ENCODE measurements at places on chromosomes 16 and 17.
A peak's percentile ranks its signal among the peaks of the same experiment; 100 is the strongest.

GRCh38 chr16:1351582-1352362, at the start of the genes GNPTG and TSR3:
Gene GNPTG, plus strand, starts transcription at chr16:1351931. Its CDS starts 35 bp downstream, at chr16:1351966.
Gene TSR3, minus strand, starts transcription at chr16:1351878. Its CDS starts 74 bp downstream, at chr16:1351804.
- peak; percentile 87 for DNase-seq

DNA sequence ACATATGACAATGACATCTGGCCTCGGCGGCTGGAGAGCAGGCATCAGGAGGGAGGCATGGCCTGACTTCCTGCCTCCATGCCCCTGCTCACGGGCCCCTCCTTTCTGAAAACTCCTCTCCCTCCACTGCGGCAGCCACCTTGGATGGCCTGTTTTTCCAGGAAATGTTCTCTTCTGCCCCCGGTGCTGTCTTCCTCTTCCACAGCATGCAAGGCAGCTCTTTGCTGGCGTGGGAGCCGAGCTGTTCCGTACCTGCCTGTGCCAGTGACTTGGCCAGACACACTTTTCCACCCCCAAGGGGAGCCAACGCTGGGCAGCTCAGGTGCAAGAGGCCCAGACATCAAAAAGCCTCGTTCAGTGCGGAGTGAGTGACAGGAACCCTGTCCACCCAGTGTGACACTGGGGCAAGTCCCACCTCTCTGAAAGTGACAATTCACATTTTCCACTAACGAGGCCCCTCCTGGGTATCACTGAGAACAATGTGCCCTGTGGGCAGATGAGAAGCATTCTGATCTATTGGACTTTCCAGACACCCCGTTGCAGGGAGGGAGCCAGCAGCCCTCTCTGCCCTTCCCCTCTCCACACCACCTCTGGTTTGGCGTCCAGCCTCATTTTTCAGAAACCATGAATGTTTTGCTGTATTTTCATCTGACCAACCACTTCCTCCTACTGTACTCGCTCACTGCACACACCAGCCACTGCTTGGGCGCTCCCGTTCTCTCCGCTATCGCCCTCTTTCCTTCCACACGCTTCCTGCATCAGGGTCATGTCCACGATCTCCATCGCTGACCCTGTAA, 31.2 kb downstream of the NSMCE1 start:
- DNase-seq = peak; percentile 90

DNA sequence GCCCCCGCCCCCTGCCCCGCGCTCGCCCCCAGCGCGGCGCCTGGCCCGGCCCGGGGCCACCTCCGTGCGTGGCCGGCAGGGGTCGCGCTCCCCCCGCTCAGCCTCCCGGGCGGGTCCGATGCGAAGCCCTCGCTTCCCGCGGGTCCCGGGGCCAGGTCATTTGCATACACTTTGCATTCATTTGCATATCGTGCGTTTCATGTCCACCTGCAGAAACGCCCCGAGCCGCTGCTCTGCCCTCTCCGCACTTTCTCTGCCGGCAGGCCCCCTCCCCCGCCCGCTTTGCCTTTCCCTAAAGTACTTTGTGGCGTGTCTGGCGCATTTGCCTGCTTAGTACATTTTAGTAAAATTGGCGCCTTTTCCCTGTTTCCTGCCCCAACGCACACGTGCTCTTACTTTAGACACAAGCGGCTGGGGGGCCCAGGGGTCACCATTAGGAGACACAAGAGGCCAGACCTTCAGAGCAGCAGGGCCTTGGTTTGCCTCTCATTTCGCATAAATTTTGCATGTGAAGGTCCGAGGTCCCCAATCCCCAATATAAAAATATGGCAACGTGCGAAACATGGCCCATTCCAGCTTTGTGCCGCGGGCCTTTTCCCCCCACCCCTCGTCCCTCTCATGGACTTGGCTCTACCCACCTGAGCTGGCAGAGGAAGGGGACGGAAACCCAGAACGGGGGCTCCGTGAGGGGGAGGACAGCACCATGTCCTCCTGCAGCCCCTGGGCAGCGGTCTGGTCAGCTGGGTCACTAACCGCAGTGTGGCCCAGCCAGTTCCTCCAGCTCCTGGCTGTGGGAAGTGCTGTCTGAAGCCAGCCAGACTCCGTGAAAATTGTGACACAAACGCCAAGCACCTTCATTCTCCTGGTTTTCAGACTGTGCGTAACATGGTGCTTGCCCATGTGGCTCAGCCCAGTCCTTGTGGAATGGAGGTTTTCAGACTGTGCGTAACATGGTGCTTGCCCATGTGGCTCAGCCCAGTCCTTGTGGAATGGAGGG, 34.8 kb downstream of the CBFA2T3 start:
- peak; percentile 74 for DNase-seq

- no peak for DNase-seq
Measured at GRCh38 chr17:39870776-39871175, 2.8 kb downstream of the ZPBP2 start.

DNA sequence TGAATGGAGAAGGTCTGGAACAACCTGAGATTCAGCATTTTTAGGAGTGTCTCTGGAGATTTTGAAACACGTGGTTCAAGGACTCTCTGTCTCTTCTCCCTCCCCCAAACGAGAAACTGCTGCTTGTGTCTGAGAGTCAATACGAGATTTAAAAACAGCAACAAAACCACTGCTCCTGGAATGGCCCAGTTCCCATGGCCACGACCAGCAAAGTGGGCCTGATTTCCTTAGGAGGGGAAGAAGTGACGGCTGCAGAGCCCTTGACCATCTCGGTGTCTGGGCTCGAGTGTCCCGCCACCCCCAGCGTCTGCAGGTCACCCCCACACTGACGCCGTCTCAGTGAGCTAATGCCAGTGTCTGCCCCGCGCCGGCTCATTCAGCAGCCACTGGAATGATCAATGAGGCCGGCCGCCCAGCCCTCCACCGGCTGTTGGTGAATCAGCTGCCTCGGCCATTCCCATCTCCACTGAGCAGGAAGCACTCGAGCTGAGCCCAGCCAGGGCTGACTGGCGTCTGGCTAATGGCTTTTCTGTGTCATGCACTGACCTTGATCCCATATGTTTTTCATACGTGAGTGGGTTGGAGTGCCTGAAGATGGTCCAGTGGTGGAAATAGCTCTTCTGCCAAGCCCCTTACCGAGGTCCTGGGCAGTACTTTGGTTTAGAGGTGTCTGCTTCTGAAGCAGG, 151.8 kb downstream of the PITPNC1 start:
- no peak for DNase-seq

- DNase-seq = no peak
Measured at GRCh38 chr16:49085686-49086085, 196.0 kb downstream of the CBLN1 start.

DNA sequence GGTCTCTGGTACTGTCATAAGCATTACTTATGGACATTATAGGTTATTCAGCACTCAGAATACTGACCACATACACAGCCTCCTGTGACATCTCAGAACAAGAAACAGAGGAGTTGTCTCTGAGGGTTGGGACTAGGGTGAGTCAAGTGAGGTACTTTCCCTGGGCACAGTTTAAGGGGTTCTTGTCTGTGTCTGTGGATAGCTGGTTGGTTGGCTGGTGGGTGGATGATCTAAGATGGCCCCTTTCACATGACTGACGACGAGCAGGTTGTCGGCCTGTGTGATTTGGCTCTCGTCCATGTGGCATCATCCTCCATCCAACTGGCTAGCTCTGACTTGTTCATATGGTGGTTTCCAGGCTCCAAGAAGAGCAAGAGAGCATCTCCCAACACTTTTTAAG, 163.9 kb downstream of the PRKCB start:
- peak; percentile 82 for DNase-seq

- no peak for DNase-seq
Measured at GRCh38 chr17:36034127-36034526, 16.4 kb upstream of the CCL23 start.

DNA sequence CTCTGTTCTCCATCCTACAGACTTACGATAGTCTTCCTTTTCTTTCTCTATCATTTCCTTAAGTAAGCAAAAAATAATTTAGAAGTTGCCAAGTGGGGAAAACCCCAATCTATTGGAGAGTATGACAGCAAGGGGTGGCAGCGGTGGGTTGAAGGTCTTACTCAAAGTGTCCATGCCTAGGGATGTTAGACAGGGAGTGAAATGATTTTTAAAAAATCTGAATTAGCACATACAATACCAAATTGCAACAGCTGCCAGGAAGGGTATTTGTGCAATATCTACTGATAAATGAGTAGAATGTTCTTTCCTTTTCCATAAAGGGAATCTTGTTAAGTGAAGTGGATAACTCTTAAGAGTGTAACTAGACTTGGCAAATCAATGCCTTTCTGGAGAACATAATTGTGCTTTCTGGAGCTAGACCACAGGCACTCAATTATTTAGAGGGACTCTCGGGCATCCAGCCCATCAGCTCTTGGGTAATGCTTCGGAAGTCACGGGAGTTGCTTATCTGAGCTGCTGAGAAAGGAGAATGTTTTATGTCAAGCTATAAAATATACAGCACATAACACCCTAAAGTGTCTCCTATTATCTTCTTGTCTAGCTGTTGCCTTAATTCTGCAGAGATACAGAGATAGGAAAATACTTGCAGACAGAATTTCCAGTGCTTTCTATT, 151.5 kb downstream of the KCNJ2 start:
- DNase-seq = no peak

DNA sequence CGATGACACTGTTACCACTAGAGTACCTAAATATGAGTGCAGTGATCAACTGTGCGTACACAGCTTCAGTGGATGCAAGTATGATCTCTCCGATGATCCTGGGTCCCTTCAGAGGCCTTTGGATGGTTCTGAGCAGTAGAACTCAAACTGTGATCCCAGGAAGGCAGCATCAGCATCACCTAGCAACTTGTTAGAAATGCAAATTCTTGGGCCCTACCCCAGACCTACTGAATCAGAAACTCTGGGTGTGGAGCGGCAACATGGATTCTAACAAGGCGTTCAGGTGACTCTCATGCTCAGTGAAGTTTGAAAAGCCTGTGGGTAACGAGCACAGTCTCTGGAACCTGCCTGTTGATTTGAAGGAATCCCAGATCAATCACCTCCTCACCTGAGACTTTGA, 25.4 kb downstream of the TOX3 start:
- no peak for DNase-seq

- DNase-seq = peak; percentile 4
Measured at GRCh38 chr17:56085576-56086267, 67.6 kb upstream of the ANKFN1 start.

GRCh38 chr17:2901582-2901981, 105.3 kb downstream of the RAP1GAP2 start:
- DNase-seq = no peak

DNA sequence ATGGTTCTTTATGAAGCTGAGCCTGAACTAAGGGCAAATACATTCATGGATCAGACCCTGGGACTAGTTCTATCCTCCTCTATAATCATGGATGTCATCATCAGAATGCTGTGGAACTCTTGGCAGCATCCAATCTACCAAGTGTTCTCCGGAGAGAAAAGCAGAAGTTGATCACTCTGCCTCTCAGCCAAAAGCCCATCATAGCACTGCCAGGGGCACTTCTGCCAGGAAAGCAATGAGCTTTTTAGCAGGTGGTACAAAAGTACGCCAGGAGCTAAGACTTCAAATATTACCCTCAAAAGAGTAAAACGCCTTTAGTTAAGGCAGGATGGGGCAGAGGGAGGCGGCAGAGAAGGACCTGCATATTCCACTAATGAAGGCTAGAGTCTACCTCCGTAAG, 279.0 kb downstream of the SLC39A11 start:
- DNase-seq = no peak

DNA sequence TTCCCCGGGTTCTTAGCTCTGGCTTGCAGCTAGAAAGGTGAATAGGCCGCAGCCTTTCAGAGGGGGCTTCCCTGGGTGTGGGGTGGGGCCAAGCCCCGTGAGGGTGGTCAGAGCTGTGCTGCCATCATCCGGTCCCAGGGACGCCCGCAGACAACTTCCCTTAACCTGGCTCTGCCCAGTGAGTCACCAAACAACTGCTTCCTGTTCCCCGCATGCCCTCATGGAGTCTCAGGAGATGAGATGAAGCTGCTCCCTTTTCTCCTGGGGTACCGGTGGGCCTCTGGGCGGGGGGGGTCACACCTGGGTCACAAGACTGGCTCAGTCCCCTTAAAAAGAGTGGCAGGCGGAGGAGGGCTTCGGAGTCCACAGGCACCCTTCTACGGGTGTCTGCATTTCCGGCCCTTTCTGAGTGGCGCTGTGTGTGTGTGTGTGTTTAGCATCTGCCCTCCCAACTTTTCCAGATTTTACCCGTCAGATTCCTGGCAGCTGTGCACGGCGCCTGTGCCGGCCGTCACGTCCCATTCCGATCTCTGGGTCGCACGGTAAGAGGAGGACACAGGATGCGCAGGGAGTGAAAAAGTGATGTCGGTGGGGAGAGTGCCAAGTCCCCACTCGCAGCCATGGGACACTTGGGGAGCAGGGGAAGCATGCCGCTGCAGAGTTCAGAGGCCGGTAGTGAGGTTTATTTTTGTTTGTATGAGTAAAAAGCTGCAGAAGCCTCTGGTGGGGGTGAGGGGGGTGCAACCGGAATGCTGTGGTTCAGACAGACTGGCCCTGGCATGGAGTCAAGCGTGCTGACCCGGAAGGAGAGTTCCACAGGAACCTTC, 16.8 kb downstream of the HIC1 start:
- no peak for DNase-seq

GRCh38 chr17:30379303-30379902, 676 bp downstream of the CPD start:
- peak; percentile 44 for DNase-seq

GRCh38 chr17:79803421-79803996, 6.6 kb upstream of the CBX8 start:
- DNase-seq = no peak

Measured in activated CD4-positive, alpha-beta T cell treated with anti-CD3 and anti-CD28 coated beads for 48 hours (primary cell).